Hepatic stellate cell (primary cell): ENCODE measurements at places on chromosomes 3 and 15.

- DNase-seq = no peak
These were observed 33.4 kb upstream of the RARRES1 start for GRCh38 chr3:158765518-158766205.

- no peak for DNase-seq
These were observed 25.4 kb upstream of the SRP14 start for GRCh38 chr15:40064231-40064894.

DNA sequence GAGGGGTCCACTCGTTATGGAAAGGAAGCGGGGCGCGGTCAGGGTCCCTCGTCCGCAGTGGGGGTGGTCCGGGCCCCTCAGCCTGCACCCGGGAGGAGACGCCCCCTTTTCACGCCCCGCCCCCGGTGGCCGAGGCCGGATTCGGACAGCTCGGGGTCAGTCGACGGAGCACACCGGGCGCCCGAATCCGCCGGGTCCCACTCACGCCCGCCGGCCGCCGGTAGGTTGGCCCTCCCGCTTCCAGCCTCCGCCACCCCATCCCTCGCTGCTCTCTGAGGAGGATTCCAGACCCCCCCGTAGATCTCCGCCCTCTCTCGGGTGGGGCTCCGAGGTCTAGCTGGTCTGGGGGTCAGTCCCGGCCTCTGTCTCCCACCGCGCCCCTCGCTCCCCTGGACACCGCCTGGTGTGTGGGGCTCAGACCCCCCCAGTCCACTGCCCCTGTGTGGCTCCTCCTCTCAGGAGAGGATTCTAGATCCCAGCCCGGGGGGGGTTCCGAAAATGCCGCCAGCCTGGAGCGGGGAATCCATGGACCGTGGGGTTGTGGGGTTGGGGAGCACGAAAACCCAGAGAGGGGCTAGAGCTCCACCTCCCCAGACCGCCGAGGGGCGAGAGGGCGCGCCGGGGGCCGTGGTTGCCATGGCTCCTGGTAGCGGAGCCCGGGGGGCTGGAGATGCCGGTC is 725 bp downstream of the CHL1 start:
- DNase-seq = no peak

- no peak for DNase-seq
These were observed 89.5 kb upstream of the MANF start for GRCh38 chr3:51295625-51296024.

- peak; percentile 94 for DNase-seq
These were observed 50.6 kb downstream of the SLC6A6 start for GRCh38 chr3:14452740-14453710.

- no peak for DNase-seq
These were observed 417.4 kb upstream of the NAALADL2 start for GRCh38 chr3:174441588-174442301.

- no peak for DNase-seq
These were observed 46.0 kb downstream of the UACA start for GRCh38 chr15:70717237-70717793.

DNA sequence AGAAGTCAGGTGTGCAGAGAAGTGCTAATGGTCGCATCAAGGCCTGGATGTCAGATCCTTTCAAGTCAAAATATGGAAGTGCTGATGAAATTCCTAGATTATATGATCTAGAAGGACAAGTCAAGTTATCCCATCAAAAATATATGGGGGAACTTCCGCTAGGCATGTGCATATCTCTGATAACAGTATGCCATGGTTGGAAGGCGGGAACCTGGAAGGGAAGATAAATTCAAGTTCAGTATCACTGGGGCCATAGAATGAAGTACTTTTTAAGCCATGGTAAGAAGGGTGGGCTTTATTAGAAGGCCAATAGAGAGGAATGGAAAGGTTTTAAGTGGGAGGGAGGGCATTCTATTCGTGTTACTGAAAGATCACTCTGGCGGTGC is 38.3 kb downstream of the MITF start:
- DNase-seq = no peak

- no peak for DNase-seq
These were observed 9.1 kb upstream of the TP63 start for GRCh38 chr3:189621948-189622603.

- no peak for DNase-seq
These were observed 8.9 kb upstream of the PXK start for GRCh38 chr3:58323529-58324390.

- DNase-seq = no peak
These were observed 78.5 kb upstream of the SNRPA1 start for GRCh38 chr15:101373577-101373976.

- peak; percentile 68 for DNase-seq
These were observed 222.8 kb upstream of the IL12A start for GRCh38 chr3:159765860-159766294.

DNA sequence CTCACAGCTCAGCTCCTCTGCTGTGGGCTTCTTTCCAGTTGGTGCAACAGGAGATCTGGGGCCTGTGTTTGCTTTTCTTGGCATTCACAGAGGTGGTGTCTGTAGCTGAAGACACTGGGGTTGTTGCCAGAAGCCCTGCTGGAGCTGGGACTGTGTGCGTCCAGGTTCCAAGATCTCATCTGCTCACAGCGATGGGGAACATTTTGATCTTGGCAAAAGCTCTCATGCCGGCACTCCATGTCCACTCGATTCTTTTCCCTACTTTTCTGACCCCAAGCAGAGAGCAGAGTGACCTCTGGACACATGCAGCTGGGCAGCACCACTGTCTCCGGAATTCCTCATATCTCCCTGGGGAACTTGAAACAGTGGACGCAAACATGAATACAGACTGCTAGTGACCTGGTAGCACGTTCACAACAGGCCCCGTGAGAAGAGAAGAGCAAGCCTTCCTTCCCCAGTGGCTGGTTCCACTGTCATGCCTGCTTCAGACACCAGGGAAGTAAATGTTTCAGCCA is 36.1 kb upstream of the MECOM start:
- no peak for DNase-seq

- DNase-seq = no peak
These were observed 291.6 kb upstream of the GADL1 start for GRCh38 chr3:31186041-31186440.

GRCh38 chr15:51184627-51185026 is 89.9 kb upstream of the TNFAIP8L3 start:
- no peak for DNase-seq

DNA sequence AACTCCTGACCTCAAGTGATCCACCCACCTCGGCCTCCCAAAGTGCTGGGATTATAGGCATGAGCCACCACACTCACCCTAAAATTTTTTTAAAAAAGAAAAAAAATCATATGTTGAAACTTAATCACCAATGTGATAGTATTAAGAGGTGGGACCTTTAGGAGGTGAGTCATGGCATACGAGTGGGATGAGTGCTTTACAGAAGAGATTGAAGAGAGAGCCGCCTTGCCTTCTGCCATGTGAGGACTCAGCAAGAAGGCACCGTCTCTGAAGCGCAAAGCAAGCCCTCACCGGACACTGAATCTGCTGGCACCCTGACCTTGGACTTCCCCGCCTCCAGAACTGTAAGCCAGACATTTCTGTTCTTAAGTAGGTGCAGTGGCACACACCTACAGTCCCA is 5.5 kb downstream of the ARPIN start:
- no peak for DNase-seq

- DNase-seq = no peak
These were observed 76.7 kb upstream of the MBNL1 start for GRCh38 chr3:152192050-152192449.

- DNase-seq = no peak
These were observed 3.0 kb upstream of the LRRC34 start for GRCh38 chr3:169815590-169816150.
